ENCODE measurements at places on chromosomes 11 and 22.

GRCh38 chr11:93493252-93493897 is 49.8 kb downstream of the SMCO4 start:
- DNase-seq: no peak

DNA sequence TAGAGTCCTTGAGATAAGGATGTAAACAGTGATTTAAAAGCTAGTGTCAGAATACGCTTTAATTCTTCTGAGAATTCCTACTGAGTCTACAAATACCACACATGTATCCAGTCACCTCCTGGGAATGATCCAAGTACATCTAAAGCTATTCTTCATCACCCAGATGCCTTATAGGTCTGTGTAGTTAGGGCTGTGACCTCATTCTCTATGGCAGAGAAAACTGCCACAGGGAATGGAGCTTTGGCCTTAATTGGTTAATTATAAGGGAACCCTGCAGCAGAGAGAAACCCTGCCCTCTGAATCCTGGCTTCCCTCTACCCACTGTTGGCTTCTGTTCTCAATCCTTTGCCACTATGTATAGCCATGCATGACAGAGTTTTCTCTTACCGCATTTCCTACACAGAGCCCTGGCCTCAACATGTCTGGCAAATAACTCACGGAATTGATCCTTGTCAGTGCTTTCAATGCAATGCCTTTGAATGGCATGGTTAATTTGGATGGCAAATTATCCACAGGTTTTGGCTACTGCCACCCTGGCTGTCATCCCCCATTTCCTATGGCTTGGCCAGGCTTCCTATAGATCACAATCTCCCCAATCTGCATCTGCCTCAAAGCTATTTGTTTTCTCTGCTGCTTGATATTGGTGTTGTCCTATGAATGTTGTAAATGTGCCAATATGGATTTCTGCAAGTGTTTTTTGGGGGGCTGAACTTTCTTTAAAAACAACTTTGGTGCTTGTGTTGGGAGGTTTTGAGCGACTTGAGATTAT is 2.9 kb downstream of the DIXDC1 start:
- DNase-seq: no peak

DNA sequence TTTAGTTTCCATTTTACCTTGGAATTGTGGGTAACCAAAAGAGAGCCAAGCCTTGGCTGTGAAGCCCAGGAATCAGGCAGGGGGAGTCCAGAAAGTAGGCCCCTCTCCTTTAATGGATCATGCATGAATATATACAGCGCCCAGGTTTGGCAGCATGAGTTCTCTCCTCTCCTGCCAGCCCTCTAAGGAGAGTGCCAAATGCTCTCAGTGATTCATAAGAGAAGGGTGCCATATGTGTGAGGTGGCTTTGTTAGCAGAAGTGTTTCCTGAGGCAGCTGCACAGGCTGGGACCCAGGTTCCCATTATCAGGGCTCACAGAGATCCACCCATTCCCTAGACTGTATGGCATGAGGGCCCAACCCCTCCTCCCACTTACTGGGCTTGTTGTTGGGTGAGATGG is 52.3 kb upstream of the SCUBE2 start:
- no peak for DNase-seq

- no peak for DNase-seq
Observed at GRCh38 chr11:32343325-32344008, 91.9 kb downstream of the WT1 start.

DNA sequence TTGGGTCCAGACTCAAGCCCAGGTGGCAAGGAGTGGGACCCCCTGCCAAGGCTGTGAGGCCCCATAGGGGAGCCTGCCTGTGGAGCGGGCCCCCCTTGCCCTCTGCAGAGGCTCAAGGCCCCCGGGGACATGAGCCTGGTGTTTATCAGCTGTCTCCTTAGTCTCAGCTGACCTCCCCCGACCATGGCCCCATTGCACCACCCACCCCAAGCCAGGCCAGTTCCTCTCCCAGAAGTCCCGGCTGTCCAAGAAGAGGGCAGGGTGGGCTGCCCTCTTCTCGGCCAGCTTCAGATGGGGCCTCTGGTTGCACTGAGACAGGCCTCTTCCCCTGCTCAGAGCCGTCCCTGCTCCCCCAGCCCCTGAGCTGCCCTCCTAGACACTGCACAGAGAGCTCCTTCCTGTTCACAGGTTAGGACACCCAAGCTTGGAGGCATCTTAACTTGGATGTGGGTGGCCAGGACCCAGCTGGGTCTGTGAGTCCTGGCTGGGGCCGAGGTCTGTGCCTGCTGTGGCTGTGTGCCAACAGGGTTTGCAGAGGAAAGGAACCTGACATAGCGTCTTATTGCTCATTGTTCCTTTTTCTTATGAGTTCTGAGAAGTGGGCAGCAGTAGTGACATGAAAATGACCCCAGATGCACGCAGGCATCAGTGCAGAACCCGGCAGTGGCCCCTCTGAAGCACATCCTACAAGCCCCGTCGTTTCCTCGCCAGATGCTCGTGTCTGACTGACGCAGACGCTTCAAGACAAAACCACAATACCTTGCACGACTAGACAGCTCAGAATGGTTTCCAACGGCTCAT is 5.4 kb downstream of the TRABD start:
- DNase-seq: peak; percentile 74

DNA sequence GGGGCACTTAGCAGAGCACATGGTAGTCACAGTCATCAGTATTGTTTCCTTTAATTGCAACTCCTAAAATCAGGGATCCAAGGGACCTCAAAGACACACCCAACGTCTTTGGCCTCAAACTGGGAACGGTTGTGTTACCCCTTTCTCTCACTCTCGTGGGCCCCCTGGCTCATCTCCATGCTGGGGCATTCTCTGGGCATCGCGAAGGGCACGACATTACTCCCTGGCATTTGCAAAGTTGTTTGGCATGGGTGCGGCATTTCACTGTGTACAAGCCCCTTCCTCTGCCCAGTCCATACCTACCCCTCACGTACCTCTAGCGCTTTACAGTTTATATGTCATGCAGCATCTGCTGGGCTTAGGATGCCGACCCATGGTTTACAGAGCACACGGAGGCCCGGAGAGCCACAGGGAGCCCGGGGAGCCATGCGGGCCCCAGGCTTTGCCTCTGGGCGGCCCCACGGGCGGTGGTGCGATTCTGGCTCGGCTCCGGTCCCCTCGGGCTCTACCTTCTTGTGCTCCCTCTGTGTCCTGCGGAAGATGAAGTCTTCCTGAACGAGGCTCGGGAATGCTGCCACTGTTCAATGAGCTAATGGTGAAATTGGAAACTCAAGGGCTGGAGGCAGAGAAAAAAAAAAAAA is 21.9 kb upstream of the CACNG2 start:
- DNase-seq: no peak

GRCh38 chr11:76602431-76602861 is 68.1 kb downstream of the LRRC32 start:
- DNase-seq: no peak

DNA sequence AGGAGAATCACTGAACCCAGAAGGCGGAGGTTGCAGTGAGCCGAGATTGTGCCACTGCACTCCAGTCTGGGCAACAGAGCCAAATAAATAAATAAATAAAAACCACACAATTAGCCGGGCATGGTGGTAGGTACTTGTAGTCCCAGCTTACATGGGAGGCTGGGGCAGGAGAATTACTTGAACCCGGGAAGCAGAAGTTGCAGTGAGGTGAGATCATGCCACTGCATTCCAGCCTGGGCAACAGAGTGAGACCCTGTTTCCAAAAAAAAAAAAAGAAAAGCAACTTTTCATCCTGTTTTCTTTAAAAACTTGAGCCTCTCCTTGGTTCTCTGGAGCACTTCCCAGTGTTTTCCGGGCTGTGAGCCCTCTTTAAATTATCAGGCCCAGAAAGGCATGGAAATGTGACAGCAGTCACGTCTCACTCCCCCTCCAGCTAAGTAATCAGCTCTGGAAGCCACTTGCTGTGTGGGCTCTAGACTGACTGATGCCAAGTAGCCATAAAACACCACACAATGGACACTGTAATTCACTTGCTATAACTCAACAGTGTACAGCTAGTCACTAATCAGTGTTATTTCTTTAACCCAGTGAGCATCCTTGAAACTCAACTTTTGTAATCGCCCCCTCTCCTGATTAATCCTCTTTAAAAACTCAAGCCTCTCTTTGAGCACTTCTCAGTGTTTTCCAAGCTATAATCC is 13.0 kb upstream of the MCHR1 start:
- no peak for DNase-seq

DNA sequence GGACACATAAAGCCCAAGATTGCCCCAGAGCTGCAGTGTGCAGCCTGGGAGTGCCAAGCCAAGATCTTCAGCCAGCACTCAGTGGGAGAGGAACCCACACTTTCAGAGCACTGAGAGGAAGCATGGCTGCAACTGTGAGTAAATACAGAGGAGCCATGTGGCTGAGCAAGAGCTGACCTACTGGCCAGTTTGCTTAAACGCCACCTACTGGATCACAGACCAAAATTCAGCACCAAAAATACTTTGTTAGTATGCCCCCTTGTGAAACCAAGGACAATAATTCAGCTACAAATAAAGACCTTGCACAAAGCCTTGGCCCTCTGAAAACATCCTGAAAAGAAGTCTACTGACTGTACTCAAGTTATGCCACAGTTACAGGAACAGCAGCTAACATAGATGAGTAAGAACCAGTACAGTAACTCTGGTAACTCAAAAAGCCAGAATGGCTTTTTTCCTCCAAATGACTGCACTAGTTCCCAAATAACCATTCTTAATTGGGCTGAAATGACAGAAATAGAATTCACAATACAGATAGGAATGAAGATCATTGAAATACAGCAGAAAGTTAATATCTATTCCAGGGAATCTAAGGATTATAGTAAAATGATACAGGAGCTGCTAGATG is 10.1 kb upstream of the OR4A15 start:
- DNase-seq: no peak

- DNase-seq: no peak
Observed at GRCh38 chr22:47446331-47446730, 683.9 kb downstream of the TBC1D22A start.

GRCh38 chr22:39900306-39901227 is at the start of gene GRAP2:
TSS of gene GRAP2 (plus strand) at chr22:39901084. CDS start at chr22:39947107, 46,023 bp downstream.
- DNase-seq: peak; percentile 56

GRCh38 chr11:72229925-72230763 is 5.6 kb downstream of the INPPL1 start:
- DNase-seq: no peak

GRCh38 chr11:131668500-131669400 is 298.3 kb downstream of the NTM start:
- no peak for DNase-seq

GRCh38 chr11:44596525-44597276 is 31.2 kb downstream of the CD82 start:
- peak; percentile 67 for DNase-seq

GRCh38 chr11:75827562-75827961 is 12.6 kb downstream of the UVRAG start:
- no peak for DNase-seq

- no peak for DNase-seq
Observed at GRCh38 chr11:5293028-5293427, 8.7 kb downstream of the OR51B4 start.

- DNase-seq: no peak
Observed at GRCh38 chr11:34190192-34191139, 85.0 kb downstream of the NAT10 start.

GRCh38 chr22:45768490-45768889 is 96.9 kb downstream of the ATXN10 start:
- DNase-seq: no peak

GRCh38 chr11:73469401-73469800 is 93.2 kb downstream of the RELT start:
- DNase-seq: no peak

- no peak for DNase-seq
Observed at GRCh38 chr11:57873196-57873911, 111.8 kb downstream of the CTNND1 start.

DNA sequence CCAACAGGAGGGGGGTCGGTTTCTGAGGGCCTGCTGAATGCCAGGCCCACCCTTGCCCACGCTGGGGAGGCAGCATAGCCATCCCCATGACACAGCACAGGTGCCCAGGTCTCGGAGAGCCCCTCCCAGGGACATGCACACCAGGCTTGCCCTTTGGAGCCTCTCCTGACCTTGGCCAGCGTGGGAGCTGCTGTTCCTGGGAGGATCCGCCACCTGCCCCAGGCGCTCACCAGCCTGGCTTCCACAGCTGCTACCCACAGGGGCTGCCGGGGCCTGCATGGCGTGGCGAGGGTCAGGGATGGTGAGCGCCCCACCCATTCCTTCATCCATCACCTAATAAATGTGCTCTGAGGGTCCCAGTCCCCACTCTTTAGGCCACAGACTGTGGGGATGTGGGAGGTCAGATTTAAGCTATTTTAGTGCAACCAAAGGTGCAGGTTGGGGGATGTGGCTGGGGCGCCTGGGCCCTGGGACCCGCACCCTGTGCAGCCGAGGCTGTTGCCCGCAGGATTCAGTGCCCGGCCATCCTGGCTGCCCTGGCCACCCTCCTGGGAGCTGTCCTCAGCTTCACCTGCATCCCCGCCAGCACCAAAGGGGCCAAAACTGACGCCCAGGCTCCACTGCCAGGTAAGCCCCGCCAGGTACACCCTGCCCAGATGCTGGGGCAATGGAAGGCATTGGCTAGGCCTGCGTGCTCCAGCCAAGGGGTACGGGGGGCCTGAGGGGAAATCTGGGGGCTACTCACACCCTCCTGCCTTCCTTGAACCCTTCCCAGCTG is 12.9 kb downstream of the PHLDA2 start:
- no peak for DNase-seq

Data from stimulated activated naive CD4-positive, alpha-beta T cell treated with Interleukin-2 at 50 U/mL for 16 hours (primary cell).